ENCODE measurements at places on chromosomes 6 and 20. TPM values are rescaled to one million over a fixed set of nuclear protein-coding genes. Genes with fewer than 3 reads are reported as not detected.
A peak's percentile ranks its signal among the peaks of the same experiment; 100 is the strongest.

GRCh38 chr6:21538186-21538798 lies 55.3 kb upstream of the SOX4 start:
- DNase-seq = no peak

DNA sequence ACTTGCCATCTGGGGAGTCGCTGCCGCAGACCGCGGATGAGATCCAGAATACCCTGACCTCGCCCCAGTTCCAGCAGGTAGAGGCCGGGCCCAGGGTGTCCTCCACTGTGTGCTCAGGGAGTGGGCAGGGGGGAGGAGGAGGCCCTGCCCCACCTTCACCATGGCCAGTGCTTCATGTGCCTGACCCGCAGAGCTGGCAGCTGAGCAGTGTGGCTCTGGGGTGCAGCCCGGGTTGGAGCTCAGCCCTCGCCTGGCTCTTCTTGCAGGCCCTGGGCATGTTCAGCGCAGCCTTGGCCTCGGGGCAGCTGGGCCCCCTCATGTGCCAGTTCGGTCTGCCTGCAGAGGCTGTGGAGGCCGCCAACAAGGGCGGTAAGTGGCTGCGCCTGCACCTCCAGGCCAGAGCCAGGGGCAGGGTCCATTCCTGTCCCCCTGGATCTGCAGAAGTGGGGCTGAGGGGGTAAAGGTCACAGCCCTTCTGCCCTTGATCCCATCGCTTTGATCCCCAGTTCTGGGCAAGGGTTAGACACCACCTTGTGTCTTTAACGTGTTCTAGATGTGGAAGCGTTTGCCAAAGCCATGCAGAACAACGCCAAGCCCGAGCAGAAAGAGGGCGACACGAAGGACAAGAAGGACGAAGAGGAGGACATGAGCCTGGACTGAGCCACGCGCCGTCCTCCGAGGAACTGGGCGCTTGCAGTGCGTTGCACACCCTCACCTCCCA lies 5.5 kb downstream of the ADRM1 start:
- no peak for DNase-seq

DNA sequence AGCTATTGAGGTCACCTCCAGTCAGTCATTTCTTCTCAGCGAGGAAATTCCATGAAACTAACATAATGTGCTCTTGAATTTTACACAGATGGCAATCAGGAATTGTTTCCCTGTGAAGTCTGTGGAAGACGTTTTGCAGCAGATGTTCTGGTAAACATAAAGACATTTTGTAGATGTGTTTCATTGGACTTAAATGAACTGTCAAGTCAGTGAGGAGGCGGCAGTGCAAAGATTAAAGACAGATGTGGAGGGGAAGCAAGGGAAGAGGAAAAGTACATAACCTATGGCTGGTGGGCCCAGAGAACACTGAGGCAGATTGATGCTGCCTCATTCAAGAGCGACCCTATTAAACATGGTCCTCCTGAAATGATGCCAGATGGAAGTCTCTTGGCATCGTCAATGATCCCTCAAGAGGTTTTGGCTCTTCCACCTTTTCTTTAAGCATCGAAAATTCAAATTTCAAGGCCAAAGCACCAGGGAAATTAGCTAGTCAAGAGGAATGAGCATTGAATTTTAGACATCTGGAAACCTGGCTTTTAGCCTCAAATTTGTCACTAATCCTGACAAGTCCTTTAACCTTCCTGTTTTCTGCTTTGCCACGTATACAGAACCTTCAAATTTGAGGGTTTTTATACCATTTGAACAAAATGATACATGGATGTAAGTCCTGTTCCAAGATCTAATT lies 20.1 kb downstream of the ZC2HC1B start:
- DNase-seq = no peak

- DNase-seq = no peak
Measured at GRCh38 chr6:1144842-1145767, 166.8 kb upstream of the FOXQ1 start.

The CST1 gene
- total RNA-seq = not detected

The CFAP61 gene
- total RNA-seq = not detected

DNA sequence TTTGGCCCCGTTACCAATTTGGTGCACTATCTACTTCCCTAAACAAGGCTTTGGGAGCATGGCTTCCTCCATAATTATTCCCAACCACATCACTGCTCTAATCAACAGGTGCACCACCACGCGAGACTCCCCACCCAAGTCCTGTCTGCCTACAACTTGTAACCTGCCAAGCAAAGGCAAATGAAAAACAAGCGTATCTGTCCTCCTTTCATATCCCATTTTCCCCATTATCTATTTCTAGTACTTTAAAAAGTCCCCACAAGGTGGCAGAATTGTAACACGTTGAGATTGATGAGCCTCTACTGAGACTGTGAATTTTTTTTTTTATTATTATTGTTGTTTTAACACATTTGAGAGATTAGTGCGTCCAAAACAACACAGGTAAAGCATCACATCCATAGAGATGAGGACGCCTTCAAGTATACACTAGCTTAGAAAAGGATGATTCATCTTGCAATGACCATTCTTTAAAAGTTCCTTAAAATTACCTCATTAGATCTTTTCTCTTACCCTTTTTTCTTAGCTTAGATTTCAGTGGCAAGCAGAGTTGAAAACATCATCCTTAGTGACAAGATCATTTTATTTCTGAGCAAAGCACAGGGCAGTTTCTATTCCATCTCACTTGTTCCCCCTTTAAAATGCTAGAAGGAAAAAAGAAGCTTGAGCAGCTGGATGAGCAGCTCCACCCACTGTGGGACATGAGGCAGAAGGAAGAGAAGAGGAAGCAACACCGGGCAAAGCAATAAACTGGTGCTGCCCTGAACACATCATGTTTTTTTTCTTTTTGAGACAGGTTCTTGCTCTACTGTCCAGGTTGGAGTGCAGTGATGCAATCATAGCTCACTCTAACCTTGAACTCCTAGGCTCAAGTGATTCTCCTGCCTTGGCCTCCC lies 210.8 kb downstream of the ARHGAP18 start:
- DNase-seq = peak; percentile 73

GRCh38 chr6:156852858-156853216 lies 75.7 kb downstream of the ARID1B start:
- no peak for DNase-seq

GRCh38 chr6:168939796-168940195 lies 313.9 kb downstream of the THBS2 start:
- no peak for DNase-seq

DNA sequence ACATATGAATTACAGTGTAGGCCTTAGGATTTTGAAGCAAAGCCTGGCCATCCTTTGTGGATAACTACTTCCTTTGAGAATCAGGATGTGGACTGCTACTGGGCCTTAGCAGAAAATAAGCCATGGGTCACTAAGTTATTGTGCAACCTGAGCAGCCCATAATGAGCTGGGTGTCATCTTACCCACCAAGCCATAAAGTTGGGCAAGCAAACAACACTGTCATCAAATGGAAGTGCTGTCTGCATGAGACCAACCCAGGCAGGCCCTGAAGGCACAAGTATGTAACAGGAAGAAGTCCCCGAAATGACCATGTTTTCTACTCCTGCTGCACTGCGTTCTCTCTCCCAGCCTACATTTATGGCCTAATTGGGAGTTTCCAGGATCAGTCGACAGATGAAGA lies 205.6 kb upstream of the GGTLC1 start:
- DNase-seq = no peak

DNA sequence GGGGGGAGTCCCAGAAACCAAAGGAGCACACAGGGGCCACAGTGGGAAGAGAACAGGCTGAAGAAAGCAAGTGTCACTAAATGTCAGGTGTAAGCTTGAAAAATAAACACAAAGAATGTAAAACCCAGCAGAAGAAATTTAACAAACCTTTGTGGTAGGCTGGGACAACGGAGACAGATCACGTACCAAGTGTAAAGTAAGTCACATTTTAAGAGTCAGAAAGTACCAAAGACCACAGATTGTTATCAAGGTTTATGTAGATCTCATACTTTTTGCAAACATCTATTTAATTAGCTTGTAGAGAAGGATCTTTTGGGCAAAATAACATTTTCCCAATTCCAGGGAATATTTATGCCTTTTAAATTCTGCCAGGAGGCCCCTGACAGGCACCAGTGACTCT lies 1.6 kb downstream of the CLIC5 start:
- no peak for DNase-seq

GRCh38 chr6:148808786-148809304 lies 62.0 kb downstream of the UST start:
- DNase-seq = no peak

DNA sequence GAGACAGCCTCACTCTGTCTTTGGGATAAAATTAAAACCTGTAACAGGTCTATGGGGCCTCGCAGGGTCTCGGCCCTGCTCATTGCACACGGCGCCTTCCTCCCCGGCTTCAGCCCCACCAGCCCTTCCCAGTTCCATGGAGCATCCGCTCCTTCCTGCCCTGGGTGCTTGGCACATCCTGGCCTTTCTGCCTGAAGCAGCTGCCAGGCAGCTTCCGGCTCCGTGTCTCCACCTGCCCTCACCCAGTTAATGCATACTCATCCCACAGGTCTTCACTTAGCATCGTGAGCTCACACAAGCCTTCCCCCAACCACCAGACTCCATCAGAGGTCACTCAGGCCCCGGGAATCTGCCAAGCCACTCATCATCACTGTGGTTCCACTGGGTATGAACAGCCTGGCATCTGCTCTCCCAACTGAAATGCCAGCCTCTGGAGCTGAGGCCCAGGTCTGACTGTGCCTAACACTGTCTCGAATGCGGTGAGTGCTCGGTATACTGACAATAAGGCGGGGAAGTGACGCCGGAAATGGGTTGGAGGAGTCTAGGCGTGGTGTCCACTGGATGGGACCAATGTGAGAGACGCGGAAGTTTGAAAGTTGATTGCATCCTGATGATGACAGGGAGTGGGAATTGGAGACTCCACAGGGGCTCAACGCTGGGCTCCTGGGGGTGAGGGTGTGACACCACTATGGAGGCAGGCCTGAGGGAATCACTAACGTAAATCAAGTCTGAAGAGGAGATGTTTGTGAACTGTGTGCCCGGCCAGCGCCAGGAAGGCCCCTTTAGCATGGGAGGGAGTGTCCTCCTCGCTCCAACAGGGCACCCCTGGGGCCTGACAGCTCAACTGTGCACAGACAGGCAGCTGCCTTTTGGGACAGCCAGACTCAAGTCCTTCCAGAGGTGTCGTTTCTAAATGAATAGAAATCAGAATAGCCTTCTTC lies 245.8 kb downstream of the TTLL2 start:
- no peak for DNase-seq

- DNase-seq = no peak
Measured at GRCh38 chr6:154605178-154605881, 94.8 kb upstream of the CNKSR3 start.

The CST3 gene
- 1.0 TPM for total RNA-seq

- DNase-seq = no peak
Measured at GRCh38 chr6:53699462-53699861, 33.9 kb upstream of the KLHL31 start.

The PPP1R14C gene
- total RNA-seq = not detected

The ASCC3 gene
- total RNA-seq = 42.3 TPM

The ESR1 gene
- 5.9 TPM for total RNA-seq

The KCNK15 gene
- 0.17 TPM for total RNA-seq

- DNase-seq = no peak
Measured at GRCh38 chr20:56229812-56230211, 18.7 kb upstream of the MC3R start.

DNA sequence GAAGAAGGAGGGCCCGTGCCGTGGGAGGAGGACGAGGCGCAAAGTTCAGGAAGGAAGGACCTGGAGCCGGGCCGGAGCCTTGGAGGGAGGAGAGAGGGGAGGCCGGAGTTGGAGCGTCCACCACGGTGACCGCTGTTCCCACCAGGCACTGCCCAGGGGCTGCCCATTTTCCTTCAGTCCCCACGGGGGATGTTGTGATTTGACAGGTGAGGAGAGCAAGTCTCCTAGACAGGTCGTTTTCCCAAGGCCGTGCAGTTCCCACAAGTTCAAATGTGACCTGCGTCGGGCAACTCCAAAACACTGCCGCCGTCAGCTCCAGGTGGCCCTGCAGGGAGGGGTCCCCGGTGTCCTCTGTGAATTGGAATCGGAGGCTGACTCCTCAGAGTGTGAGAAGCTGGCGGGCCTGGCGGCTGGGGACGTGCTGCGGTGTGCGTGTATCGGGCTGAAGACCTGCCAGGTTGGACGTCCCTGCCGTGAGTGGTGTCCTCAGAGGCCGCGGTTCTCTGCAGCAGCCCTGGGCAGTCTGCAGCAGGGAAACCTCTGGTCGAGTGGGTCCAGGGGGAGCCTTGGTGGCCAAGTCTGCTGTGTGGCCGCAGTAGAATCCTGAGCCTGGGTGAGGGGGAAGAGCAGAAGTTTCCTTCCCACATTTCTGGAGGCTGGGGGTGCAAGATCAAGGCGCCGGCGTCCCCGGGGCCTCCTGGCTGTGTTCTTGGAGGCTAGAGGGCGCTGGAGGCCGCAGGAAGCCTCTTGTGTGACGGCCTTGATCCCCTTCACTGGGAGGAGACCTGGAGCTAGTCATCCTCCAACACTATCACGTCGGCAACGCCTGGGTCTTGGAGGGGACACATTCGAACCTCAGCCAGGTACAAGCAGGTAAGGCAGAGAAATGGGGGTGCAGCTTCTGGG lies 115.1 kb upstream of the FRMD1 start:
- DNase-seq = no peak

GRCh38 chr6:119148098-119148824 lies 69.8 kb upstream of the FAM184A start:
- peak; percentile 15 for DNase-seq

- DNase-seq = no peak
Measured at GRCh38 chr6:44527181-44527580, 139.7 kb downstream of the CDC5L start.

The HLA-DMB gene
- total RNA-seq = 587 TPM

DNA sequence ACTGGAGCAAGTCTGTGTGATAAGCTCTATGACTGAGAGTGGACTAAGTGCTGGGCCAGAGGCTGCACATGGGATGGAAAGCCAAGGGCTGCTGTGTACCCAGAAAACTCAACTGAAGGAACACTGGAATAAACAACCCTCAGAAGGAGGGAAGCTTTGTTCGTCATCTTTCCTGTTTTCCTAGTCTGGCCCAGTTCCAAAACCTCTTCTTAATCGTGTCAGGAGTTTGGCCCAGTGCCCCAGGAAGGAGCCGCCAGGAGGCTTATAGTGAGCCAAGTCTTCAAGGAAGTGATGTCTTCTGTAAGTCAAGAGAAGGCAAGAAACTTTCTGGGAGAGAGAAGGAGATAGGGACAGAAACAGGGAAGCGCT lies 23.3 kb upstream of the TOP1 start:
- no peak for DNase-seq

The DNAH8 gene
- total RNA-seq = 1.1 TPM

The WFDC9 gene
- not detected for total RNA-seq

DNA sequence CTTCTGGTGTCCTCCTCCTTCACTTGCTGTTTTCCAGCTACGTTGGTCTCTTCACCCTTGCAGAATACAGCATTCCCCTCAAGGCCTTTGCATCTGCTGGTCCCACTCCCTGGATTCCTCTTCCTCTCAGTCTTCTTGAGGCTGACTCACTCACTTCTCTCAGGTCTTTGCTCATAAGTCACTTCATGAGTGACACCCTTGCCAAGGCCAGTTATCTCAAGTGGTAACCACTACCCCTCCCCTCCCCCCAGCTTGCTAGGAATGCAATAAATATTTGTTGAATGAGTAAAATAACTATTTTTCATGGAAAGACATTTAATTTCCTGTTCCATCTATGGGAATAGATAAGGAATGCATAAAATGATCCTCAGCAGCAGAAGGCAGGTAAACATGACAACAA lies 131.7 kb downstream of the PLCB4 start:
- no peak for DNase-seq

All from B cell (primary cell).